WTC11 (cell line): ENCODE measurements at places on chromosomes 6 and 20.

DNA sequence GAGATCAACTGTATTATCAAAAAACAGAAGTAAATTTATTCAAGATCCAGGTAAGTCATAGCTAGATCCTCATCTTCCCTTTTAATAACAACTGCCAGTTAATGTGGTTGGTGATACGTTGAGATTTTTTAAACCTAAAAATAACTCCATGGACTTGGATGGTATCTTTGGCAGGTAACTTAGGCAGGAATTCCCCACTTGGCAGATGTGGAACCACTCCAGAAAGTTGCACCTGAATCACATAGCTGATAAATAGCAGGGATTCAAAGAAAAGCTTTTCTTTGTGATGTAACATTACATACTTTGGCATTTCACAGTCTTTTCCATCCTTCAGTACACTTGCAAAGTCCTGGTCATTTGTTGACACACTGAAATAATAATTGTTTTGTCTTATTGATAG is 62.6 kb downstream of the PRPH2 start:
- no peaks in the 10 kb centered on the region for H3K27me3 ChIP-seq
- H3K36me3 ChIP-seq, result peaks cover 37% of the 10 kb centered on the region
- H3K4me3 ChIP-seq, result no peak overlapping the region
- H3K4me1 ChIP-seq, result no peaks in the 10 kb centered on the region

GRCh38 chr6:72238900-72239299 is 352.6 kb downstream of the RIMS1 start:
- no peak overlapping the region for H3K4me3 ChIP-seq
- H3K27me3 ChIP-seq, result no peaks in the 10 kb centered on the region
- DNase-seq, result no peak
- H3K36me3 ChIP-seq, result no peaks in the 10 kb centered on the region
- H3K27ac ChIP-seq, result no peak overlapping the region

DNA sequence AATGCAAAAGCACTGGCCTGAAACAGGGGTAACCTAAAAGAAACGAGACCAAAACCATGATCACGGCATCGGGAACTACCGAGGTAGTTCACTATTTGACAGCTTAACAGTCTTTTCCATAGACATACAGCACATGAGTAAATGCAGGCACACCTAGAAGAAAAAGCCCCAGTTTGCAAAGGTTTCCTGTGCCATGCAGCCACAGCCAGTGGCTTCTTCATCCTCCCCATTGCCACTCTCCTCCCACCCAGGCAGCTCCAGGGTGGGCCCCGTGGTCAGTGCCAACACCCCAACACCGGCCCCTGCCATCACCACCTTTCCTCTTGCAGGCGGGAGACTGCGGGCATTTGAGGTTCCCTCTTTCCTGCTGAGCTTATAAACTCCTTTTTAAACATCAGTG is 115.4 kb downstream of the SLC23A2 start:
- H3K4me3 ChIP-seq, result no peak overlapping the region
- DNase-seq, result no peak
- no peaks in the 10 kb centered on the region for H3K27me3 ChIP-seq
- H3K27ac ChIP-seq, result no peak overlapping the region
- H3K4me1 ChIP-seq, result peaks cover 3% of the 10 kb centered on the region; the same call in 1 of the 2 replicates

DNA sequence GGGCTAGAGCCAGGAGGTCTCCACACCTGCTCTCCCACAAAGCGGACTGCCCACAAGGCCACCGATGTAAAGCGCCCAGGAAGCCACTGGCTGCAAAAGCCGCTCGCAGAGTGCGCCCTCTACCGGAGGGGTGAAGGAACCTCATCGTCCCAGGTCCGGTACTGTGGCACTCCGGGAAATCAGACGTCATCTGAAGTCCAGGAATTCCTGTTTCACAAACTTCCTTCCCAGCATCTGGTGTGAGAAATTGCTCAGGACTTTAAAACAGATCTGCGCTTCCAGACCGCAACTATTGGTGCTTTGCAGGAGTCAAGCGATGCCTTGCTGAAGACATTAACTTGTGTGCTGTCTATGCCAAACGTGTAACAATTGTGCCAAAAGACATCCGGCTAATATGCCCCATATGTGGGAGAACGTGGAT is 115.1 kb upstream of the ARID1B start:
- no peak overlapping the region for H3K4me3 ChIP-seq
- no peaks in the 10 kb centered on the region for H3K27me3 ChIP-seq
- H3K36me3 ChIP-seq, result no peaks in the 10 kb centered on the region
- DNase-seq, result peak; percentile 80

GRCh38 chr6:137892271-137892708 is 25.2 kb downstream of the TNFAIP3 start:
- peaks cover 2% of the 10 kb centered on the region; the same call in 1 of the 2 replicates for H3K36me3 ChIP-seq
- DNase-seq, result no peak
- H3K27me3 ChIP-seq, result no peaks in the 10 kb centered on the region; the same call in 1 of the 2 replicates
- H3K4me1 ChIP-seq, result no peaks in the 10 kb centered on the region
